Iris pigment epithelial cell (primary cell): ENCODE measurements at places on chromosomes 5 and 9.

GRCh38 chr5:120778491-120779484 lies 314.7 kb downstream of the PRR16 start:
- DNase-seq = peak; percentile 84

- DNase-seq = peak; percentile 50
These were observed 7.8 kb upstream of the MYOZ3 start for GRCh38 chr5:150653145-150653761.

DNA sequence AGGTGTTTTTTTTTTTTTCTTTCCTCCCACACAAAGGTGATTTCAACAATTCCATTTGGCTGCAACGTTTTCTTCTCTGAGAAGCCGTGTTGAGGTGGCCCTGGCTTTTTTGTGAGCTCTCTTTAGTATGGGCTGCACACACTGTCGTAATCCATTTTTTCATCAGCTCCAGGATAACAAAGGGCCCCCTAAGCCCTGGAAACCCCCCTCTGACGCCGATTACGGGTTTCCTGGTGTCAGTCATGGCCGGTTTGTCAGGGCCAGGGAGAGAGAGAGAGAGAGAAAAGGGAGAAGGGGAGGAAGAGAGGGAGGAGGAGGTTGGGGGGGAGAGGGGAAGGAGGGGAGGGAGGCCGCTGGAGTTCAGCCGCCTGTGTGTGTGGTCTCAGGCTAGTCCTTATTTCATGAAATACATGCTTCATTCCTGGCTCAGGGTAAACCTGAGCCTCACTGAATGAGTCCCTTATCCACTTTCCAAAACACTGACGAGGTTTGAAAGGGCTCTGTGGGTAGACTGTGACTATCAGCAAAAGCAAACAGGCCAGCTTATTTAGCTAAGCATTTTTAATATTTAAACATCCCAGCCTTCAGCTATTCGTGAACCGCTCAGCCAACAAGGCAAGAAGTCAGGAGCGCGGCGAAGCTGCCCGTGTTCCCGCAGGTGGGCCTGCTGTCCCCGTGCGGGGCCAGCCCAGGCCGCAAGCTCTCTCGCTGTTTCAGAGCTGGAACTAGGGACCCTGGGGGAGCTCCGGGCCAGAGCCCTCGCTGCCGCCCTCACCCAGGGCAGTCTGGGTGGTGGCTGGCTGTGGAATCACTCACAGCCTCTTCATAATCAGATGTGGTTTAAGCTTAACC lies 172.8 kb downstream of the ERCC6L2 start:
- DNase-seq = peak; percentile 32

- no peak for DNase-seq
These were observed 507.3 kb upstream of the TYRP1 start for GRCh38 chr9:12185856-12186255.

DNA sequence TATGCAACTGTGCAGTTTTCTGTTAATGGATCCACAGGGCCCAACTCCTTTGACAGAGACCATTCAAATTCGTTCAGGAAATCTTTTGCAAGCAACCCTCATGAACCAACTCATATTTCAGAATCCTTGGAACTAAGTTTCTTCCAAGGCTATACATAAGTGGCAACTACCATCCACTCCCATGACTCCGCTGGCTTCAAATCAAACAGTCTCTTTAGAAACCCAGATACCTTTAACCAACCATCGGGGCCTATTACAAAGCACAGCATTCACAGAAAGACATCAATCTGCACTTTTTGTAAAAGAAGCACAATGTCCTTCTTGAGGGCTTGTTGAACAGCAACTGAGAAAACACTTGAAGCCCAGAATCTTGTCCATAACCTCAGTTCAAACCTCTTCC lies 526.9 kb downstream of the DTWD2 start:
- no peak for DNase-seq

DNA sequence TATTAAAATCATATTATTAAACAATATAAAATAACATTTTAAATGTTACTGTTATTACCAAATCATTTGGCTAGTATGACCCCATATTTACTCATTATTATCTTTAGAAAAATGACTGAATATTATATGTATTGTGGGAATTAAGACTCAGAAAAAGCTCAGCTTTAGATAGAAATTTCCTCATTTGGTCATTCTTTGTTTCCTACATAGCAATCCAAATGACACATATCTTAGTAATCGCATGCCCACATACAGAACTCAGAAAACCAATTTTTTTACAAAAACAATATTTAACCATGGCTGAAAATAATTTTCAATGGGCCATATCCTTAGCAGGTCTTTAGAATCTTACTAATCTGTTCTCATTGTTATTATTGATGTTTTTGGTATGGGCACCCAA lies 53.8 kb upstream of the TSLP start:
- DNase-seq = no peak

DNA sequence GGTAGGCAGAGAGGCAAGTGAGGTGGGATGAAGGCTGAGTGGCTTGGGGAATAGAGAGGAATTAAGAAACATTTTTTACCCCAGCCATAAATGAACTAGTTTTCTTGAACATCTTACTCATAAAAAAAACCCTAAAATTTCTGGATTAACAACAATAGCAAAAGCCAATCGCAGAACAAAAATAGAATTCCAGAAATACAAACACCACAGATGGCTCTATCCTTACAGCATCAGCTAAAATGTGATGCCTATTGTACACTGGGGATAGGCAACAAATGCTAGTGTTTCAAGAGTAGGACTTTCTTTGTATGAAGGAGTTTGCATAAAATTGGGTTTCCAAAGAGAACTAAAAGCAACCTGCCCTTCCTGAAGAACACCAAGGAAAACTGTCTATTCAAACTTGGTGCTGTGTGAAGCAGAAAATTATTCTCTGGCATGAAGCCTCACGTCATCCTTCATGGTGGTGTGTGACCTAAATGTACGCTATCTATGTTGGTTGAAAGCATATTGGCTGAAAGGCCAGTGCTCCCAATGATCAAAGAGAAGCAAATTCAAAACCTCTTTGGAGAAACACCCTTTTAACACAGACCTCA lies 82.9 kb downstream of the JAKMIP2 start:
- DNase-seq = no peak

- no peak for DNase-seq
These were observed 64.9 kb downstream of the ZNF354C start for GRCh38 chr5:179124853-179125788.

GRCh38 chr9:130330202-130330862 lies 64.8 kb downstream of the HMCN2 start:
- DNase-seq = no peak

- DNase-seq = no peak
These were observed 550.0 kb upstream of the TUSC1 start for GRCh38 chr9:26228273-26228672.

GRCh38 chr5:164256351-164256750 lies 750.9 kb downstream of the MAT2B start:
- peak; percentile 45 for DNase-seq

- DNase-seq = no peak
These were observed 115.6 kb downstream of the TTC39B start for GRCh38 chr9:15191378-15191777.

- DNase-seq = no peak
These were observed 44.5 kb downstream of the PLPP7 start for GRCh38 chr9:131333771-131334628.

DNA sequence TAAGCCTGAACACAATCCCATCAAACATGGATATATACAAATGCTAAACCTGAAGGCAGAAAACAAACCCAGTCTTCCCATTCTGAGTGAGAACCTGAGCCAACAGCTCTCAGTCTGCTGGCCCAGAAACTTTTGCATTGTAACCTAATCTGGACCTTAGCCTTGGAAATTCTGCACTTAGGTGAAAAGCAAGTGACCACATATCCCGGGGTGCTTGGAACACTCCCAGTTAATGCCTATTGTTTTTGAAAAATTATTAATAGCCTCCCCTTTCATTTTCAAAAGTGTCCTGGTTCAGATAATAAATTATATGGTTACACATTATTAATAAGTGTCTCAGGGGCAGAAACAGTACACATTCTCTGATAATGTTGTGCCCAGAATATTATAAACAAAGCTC lies 228.3 kb upstream of the TARS1 start:
- no peak for DNase-seq

- DNase-seq = peak; percentile 33
These were observed 60.8 kb upstream of the PTGER4 start for GRCh38 chr5:40618926-40619325.

DNA sequence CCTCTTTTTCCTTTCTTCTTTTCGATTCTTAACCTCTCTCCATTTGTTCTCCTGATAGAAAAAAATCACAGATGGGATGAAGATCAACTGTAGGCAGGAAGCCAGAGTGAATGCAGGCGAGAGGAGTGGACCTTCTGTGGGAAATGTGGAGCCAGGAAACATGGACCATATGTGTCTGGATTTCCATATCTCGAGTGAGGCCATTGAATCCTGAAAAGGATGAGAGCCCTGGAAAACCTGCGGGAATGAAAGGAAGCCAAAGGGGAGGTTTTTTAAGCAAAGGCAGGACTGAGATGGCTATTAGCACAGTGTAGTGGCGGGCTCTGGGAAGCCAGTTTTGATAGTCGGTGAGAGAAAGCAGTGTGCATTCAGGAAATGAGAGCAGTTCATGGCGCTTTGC lies 139.5 kb upstream of the C9orf72 start:
- DNase-seq = no peak

GRCh38 chr5:129857116-129857515 lies 47.1 kb upstream of the CHSY3 start:
- DNase-seq = no peak

DNA sequence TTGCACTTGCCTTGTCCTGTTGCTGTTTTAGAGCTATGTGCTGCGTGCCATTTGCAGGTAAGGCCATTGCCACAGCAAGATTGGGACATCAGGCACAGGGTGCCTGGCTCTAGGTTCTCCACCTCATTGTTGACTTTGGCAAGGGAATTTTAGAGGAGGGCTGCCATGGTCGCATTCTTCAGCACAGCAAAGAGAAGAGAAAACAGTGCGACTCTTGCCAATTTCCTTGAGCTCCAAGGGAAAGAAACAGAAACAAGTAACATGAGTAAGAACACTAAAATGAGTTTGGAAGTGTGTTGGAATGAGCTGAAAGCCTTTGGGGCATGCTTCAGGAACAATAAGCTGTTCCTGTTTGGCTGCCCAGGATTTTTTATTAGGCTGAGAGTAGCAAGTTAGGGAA lies 188.1 kb upstream of the IL12B start:
- DNase-seq = no peak

GRCh38 chr9:76873056-76873792 lies 32.7 kb downstream of the PRUNE2 start:
- DNase-seq = no peak

DNA sequence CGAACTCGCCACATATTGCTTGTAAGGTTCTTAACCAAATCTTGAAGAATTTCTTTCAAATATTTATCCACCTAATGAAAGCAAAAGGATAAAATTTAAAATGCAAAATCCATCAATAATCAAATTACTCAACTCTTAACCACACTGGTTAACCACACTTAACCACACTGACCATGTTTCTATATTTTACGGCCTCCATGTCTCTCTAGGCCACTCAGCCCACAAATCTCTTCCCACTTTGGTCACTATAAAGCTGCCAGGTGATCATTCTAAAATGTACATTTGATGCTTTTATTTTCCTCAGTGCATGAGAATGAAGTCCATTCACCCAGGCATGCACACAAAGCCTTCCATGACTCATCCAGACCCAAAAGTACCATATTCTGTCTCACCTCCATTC lies 56.4 kb upstream of the OR2K2 start:
- no peak for DNase-seq

GRCh38 chr9:14058325-14058688 lies 255.6 kb downstream of the NFIB start:
- DNase-seq = no peak

- no peak for DNase-seq
These were observed 971.7 kb upstream of the COX7C start for GRCh38 chr5:85646036-85646435.

GRCh38 chr5:147712019-147712418 lies 70.5 kb downstream of the JAKMIP2 start:
- DNase-seq = no peak

DNA sequence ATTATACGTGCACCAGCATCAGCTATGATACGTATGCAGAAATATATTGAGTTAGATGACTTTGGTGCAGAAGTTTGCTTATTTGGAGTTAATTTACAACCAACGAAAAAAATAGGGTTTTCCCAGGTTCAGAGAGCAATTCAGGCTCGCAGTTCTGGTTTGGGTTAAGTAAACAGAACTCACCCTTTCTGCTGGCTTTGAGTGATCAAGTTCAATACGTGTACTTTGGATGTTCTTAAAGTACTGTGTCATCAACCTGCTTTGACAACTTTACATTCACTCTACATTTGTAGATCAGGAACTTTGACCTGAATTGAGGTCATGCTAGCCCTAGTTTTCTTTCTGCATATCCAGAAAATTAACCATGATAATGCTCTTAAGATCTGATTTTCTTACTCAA lies 40.7 kb downstream of the ACOT12 start:
- DNase-seq = no peak

GRCh38 chr9:75906531-75906930 lies 16.1 kb downstream of the PCSK5 start:
- DNase-seq = no peak

DNA sequence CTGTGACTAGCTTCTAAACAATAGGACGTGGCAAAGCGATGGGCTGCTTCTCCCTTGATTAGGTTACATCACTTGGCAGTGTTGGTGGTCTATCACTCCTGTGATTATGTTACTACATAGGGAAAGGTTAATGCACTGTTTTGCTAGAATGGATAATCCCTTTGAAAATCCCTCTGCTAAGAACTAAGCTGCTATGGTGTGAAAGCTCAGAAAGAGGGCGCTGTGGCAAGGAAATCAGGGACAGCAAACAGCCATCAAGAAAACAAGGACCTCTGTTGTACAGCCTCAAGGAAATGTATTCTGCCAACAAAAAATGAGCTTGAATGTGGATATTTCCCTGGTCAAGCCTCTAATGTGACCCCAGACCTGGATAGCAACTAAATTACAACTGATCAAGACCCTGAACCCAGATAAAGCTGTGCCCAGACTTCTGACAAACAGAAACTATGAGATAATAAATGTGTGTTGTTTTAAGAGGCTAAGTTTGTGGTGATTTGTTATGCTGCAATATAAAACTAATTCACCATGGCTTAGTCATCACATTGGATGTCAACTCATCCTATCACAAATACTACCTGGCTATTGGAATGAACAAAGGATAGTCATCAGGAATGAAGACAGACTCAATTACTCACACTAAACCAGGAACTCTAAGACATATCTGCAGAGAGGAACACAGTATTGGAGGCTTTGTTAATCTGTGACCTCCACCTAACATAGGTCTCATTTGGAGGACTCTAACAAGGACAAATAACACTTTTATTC lies 1215.9 kb downstream of the EFNA5 start:
- peak; percentile 62 for DNase-seq

GRCh38 chr5:10352430-10353240 lies 860 bp upstream of the MARCHF6 start:
- peak; percentile 65 for DNase-seq

DNA sequence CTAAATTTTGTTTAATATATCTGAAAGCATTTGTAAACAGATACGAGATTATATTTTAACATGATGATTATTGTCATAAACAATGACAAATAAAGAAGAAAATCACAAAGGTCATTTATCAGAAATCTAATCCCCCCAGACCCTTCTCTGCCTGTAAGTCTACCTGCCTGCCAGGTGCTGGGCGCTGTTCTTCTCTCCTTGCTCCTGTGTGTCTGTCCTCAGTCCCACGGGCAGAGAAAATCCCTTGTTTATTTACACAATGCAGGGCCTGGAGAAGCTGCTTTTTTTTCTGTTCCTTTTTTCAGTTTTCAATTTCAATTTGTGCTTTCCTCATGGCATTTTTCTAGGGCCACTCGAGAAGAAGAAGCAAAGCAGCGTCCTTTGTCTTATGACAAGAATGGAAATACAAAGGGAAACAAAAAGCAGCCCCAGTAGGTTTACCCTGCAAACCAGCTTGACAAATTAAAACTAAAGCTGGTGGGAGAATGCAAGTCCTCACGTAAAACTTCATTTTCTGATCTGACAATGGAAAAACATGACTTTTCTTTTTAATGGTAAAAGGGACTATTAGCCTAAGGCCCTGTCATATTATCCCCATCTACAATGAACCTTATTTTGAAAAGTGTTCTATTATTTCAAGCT lies 282.4 kb upstream of the KLF9 start:
- no peak for DNase-seq
